ENCODE measurements at places on chromosomes 3 and 15.

DNA sequence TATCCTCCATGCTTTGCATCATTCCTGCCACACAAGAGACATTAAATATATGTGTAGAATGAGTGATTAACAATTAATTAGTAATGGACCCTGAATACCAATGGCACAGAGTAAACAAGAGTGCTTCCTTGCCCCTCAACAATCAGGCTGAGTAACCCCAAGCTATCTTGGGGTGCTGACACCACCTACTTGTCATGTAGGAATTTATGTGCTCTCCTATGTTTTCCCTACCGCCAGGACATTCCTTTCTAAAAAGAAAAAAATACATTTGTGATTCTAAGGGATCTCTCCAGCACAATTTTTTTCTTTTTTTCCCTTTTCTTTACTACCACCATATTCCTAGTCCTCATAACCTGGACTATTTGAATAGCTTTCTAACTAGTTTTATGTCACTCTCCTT, 449.1 kb downstream of the MFSD1 start:
- no peak for DNase-seq

GRCh38 chr15:45550436-45550835, 27.9 kb upstream of the SLC30A4 start:
- DNase-seq, result no peak

GRCh38 chr3:94179059-94179458, 116.2 kb downstream of the NSUN3 start:
- DNase-seq, result no peak

- no peak for DNase-seq
Observed at GRCh38 chr3:86828751-86829150, 162.2 kb downstream of the VGLL3 start.

GRCh38 chr3:138210528-138210927, 23.4 kb downstream of the ARMC8 start:
- no peak for DNase-seq

GRCh38 chr3:25293736-25294135, 134.3 kb upstream of the RARB start:
- no peak for DNase-seq

- no peak for DNase-seq
Observed at GRCh38 chr3:22899441-22899840, 303.7 kb upstream of the UBE2E2 start.

Measured in stimulated activated CD8-positive, alpha-beta memory T cell treated with anti-CD3 and anti-CD28 coated beads, Interleukin-4, amount 100 ng/mL, for 24 hours (primary cell).